RPMI7951 (cell line): ENCODE measurements at places on chromosomes 12 and 14. TPM values are rescaled to one million over a fixed set of nuclear protein-coding genes. Genes with fewer than 3 reads are reported as not detected.

The TMCC3 gene
- total RNA-seq: 2.1 and 2.4 TPM in 2 replicates

GRCh38 chr12:121561009-121561395 lies 19.8 kb downstream of the KDM2B start:
- no peak for DNase-seq

- DNase-seq: peak; percentile 28
Observed at GRCh38 chr12:118326991-118327390, 45.7 kb downstream of the TAOK3 start.

The HHIPL1 gene
- 0.24 and 0.49 TPM in 2 replicates for total RNA-seq

GRCh38 chr12:51848841-51849735 lies 570 bp upstream of the FIGNL2 start:
- DNase-seq: no peak

GRCh38 chr14:37018571-37019240 lies 153.7 kb downstream of the SLC25A21 start:
- DNase-seq: no peak
